Posterior cingulate gyrus (tissue), 11 donors: ENCODE measurements at places on chromosomes 6 and 20.

DNA sequence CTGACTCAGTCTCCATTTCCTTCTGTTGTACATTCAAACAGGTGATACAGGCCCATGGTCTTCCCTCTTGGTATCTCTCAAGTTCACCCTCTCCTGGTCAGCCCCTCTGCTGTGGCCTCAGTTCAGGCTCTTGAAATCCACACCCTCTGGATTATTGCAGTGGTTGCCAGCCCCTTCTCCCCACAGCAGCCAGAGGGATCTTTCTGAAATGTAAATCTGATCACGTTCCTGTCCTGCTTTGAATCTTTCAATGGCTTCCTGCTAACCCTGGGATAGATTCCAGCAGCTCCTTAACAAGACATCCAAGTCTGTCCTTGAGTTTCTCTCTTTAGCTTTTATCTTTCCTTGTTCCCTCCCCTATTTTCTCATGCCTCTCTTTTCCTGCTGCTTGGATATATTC, 22.2 kb downstream of the CHMP4B start:
- DNase-seq = no peak

DNA sequence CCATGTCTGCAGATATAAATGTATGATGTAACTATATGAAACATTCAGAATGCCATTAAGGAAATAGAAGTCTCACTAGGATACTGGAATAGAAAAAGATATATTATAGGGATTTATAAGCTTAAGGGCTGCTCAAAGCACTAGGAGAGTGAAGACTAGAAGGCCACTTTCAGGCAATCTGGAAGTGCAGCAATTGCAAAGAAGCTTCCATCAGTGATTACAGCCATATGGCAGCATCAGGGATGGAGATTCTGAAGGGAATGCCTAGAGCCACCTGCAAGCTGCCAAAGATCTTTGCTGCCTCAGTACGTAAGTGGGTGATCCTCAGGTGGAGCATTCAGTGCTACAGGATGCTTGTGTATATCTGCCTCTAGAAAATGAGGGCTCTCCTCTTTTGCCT, 796.2 kb upstream of the EPHA7 start:
- DNase-seq = no peak

GRCh38 chr6:31862344-31863235, at the start of gene NEU1:
Gene NEU1 (minus strand): TSS chr6:31862821. CDS start chr6:31862776, 45 bp downstream.
- peak; percentile 100 for DNase-seq

GRCh38 chr6:7535498-7535897, 6.0 kb upstream of the DSP start:
- DNase-seq = no peak

GRCh38 chr6:73854998-73855718, 159.2 kb downstream of the CD109 start:
- DNase-seq = no peak

DNA sequence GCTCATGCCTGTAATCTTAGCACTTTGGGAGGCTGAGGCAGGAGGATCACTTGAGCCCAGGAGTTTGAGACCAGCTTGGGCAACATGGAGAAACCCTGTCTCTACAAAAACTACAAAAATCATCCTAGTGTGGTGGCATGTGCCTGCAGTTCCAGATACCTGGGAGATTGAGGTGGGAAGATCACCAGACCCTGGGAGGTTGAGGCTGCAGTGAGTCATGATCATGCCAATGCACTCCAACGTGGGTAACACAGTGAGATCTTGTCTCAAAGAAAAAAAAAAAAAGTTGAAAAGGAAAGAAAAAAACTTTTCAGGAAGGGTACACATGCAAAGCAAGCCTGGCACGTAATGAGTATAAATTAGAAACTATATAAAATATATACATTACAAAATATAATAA, 65.8 kb upstream of the FBXO30 start:
- DNase-seq = no peak

- no peak for DNase-seq
These were observed 190.9 kb upstream of the FOXA2 start for GRCh38 chr20:22775256-22775655.

DNA sequence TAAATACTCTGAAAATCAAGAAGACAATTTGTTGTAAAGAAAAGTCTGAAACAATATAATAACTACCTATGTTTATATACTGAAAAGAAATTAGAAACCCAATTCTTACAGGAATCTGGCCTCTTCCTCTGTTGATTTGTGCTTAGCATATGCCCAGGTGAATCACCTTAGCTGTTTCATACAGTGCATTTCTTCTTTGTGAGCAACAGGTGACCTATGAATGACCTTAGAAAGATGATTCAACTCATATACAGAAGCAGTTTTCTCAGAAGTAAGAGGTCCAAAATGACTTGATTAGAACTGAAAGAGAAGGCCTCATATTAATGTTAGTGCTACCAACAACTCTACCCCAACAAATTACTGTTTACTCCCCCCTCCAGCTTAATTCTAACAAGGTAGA, 419.5 kb upstream of the ID4 start:
- DNase-seq = no peak

- no peak for DNase-seq
These were observed 11.2 kb downstream of the VEGFA start for GRCh38 chr6:43780941-43781928.

DNA sequence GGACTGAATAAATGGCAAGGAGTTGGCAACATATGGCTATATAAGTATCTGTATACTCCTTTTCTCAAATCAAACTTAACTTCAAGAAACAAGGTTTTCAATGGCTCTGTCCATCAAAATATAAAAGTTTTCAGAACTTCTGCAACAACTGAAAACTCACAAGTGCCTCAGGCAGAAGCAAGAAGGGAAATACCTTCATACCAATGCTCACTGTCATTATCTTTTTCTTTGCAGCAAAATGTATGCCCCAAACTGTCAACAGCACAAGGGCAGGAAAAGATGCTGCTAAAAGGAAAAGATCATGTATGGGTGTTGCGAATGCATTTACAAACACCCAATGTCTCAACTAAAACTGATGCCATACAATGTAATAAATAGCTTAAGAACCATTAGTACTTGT, 45.9 kb downstream of the PTPRK start:
- DNase-seq = no peak

DNA sequence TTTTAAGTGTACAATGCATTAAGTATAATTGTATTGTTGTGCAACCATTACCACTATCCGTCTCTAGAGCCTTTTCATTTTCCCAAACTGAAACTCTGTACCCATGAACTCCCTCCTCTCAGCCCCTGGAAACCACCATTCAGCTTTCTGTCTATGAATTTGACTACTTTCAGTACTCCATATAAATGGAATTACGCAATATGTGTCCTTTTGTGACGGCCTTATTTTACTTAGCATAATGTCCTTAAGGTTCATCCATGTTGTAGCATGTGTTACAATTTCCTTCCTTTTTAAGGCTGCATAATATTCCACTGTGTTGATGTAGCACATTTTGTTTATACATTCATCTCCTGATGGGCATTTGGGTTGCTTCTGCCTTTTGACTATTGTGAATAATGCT, 143.6 kb upstream of the KCNG1 start:
- DNase-seq = no peak

DNA sequence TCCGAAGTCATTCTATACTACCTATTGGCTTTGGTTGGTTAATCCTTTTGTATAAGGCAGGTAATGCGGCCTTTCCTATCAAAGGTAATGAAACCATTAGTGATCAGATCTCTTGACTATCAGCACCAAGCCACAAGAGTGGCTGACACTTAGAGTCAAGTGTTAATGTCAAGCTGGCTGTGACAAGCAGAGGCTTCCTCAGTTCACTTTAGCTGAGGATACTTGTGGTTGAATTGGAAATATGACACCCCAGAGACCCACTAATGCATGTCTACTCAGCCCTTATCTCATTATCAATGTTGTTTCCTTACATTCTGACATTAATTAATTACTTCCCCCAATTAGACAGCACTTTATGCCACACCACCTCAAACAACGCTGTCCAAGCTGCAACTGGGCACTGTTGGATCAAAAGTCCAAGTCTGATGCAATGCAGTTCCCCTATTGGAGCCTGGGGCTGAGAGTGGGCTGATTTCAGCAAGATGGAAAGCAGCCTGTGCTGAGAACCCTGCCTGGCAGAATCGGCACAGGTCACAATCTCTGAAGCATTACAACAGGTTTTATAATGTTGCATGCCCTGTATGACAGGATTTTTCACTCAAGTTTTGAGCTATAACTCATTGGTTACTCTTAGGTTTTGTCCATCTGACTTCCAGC, 273.5 kb downstream of the COL12A1 start:
- no peak for DNase-seq

DNA sequence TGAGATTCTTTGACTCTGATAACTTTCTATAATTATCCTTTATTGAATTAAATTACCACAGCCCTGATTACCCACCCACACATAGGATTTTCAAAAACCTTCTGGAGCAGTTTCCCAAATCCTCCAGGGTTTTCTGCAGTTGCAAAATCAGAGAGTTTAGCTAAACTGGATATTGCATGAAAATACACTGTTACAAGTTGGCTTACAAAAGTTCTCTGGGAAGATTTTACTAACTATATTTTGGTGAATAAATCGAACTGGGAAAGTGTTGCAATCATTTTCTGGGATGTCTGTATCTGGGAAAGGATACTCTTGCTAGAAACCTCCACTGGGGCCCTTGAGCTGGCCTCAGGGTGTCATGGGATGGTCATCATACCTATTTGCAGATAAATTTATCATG, 97.6 kb upstream of the STMND1 start:
- DNase-seq = no peak

GRCh38 chr6:7114744-7115458, 7.1 kb downstream of the RREB1 start:
- DNase-seq = no peak

DNA sequence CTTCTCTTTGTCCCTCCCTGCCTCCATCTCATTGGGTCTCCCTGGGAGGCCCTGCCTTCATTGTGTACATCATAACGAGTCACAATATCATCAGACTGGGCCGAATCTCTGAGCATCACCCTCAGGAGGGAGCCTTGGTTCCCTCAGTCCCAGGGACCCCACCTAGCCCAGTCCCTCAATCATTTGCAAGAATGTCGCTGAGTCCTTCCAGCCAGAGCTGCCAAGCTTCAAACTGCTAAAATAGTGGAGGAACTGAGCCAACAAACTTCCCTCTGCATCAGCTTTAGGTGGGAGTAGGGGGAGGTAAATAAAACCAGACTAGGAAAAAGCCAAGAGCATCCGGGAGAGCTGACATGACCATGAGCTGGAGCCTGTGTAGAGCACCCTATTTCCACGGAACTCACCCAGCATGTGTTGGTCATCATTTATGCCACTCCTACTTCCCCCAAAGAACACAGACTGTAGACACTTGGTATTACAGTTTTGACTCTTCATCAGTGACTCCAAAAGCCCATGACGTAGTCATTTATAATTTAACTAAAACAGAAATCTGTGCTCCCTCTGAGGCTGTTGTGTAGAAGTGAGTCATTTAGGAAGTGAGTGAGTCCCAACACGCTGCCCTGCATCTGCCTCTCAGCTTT, 28.8 kb upstream of the IL17A start:
- DNase-seq = no peak

DNA sequence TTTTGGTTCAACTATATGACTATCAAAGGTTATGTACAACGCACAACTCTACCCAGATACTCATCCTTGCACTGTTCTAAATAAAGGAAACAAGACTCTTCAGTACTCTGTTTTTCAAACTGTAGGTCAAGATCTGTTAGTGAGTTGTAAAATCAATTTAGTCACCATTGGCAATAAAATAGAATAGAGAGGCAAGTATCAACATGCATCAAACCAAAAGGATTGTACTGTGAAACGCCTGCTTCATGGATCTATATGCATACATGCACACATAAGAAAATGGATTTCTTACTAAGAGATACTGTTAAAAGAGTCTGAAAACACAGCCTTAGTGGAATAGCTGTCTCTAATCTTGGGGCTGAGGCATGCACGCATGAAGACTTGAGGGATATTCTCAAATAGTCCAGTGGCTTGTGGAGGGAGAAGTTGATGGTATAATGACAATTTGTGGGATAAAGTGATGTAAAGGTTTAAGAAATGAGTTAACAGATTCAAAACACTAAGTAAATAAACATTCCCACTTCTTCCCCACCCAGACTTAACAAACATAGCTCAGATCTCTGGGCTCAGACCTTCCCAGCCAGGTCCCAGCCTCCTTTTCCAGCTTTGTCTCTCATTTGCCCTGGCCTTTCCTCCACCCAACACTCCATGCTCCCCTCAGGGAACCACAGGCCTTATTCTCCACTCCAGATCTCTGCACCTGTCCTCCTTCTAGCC, 10.7 kb upstream of the LZTS3 start:
- no peak for DNase-seq

DNA sequence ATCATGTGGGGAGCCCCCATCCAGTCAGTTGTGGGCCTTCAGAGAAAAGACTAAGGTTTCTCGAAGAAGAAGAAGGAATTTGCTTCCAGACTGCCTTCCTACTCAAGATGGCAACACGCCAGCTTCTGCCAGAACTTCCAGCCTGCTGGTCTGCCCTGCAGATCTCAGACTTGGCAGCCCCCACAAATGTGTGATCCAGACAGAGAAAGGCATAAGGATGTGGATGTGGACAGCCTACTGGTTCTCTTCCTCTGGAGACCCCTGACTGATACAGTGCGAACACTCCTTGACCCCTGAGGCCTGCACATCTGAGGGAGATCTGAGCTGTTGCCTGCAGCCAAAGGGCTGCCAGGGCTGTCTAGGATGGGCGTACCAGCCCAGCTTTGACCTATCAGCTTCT, 8.6 kb downstream of the GABRR1 start:
- DNase-seq = no peak

GRCh38 chr6:140590641-140591040, 1216.2 kb upstream of the CITED2 start:
- no peak for DNase-seq

DNA sequence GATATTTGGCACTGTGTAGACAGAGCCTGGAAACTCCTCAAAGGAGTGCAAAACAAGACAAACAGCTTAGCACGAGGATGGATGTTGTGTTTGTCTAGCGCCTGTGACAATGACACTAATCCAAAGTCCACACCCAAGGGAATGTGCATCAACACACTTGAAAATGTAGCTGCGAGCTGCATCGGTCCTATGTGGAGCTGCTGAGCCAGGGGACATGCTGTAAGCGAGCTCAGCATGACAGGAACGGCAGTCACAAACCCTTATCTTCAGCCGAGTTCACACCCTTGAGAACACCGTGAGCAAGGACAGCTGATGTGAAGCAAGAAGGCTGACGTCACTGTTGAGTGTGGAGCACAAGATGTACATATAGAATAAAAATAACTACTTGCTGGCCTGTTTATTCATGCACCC, 684.3 kb downstream of the QKI start:
- DNase-seq = no peak

GRCh38 chr6:45915780-45916468, 99.7 kb downstream of the CLIC5 start:
- no peak for DNase-seq
